ENCODE measurements at places on chromosomes 1 and 21.

DNA sequence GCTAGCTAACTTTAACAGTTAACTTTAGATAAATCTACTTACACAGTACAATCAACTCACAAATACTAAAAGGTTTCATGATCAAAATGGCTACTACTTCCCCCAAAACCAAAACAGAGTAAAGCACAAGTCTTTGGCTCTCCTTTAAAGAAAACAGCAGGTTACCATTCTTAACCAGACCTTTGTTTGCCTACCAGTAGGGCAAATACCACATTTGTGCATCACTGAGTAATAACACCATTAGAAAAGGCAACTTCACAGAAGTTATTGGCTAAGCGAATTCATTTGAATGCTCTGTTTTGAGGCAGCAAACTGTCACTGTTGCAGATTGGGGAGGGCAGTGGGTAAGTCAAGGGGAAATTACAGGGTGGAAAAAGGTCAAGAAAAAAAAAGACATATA is 17.3 kb upstream of the SERPINC1 start:
- no peak for DNase-seq

DNA sequence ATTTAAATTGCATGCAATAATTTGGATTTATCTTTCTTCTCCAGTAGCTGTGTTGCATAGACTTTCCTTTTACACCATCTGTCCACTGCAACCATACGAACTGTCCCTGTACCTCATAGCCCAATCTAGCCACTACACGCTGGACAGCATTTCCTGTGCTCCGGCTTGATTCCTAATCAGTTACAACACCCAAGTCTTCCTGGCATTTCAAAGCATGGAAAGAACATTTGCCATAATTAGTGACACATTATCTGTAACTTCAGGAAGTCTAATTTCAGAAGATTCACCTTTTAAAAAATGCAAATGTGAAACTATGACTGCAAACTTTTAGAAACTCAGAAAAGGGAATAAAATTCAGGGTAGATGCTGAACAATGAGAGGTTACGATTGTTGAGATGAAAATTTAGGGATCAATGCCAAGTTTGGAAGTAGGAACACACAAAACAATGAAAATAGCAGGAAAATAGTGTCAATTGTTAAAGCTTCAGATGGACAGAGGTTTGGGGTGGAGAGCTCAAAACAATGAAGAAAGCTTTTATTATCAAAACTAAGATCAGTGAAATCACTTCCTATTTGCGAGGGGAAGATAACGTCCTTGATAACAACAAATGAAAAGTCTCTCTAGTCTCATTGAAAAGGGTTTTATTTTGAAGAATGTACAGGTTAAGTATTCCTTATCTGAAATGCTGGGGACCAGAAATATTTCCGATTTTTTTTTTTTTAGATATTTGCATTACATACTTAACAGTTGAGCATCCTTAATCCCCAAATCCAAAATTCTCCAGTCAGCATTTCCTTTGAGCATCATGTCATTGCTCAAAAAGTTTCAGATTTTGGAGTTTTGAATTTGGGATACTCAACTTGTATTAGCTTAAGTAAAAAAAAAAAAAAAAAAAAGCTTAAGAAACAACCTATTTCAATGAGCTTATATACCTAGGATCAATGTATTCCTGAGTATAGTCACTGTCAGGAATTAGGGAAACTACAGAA is 107.3 kb downstream of the FNBP1L start:
- DNase-seq, result no peak

GRCh38 chr1:55746710-55747109 is 531.5 kb upstream of the USP24 start:
- DNase-seq, result no peak

DNA sequence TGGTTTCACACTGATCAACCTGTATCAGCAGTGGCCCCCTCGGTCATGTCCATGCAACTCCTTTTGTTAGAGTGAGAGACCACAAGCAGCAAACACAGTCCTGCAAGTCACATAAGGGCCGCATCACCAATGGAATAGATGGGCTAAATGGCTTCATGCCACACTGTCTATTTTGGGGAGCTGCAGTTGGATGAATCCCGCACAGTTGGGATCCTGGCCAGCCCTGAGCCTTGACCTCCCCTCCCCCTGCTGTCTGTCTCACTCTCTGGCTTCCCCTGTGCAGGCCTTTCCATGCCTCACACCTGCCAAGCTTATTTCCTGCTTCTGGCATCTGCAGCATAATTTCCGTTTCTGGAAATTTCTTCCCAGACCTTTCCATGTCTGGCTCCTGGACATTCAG is 57.0 kb downstream of the CNIH3 start:
- DNase-seq, result no peak

- DNase-seq, result no peak
These were observed 25.6 kb upstream of the COL18A1 start for GRCh38 chr21:45379171-45379900.
